ENCODE measurements at places on chromosomes 2 and 18.

DNA sequence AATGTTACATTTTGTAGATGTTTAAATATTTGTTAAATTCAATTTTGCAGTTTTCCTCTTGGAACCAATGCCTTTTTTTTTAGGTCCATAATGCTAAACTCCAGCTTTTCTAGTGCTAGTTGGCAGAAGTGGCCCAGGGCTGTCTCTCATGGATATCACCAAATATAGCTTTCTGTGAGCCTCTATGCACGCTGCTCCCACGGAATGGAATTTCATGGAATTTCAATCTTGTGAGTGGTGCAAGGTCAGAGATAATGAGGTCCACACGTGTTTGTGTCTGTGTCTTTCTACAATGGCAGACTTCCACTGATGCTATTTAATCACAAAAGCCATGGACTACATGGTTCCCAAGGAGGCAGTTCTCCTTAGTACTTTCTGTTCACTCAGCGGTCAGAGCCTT lies 191.5 kb upstream of the PARD3B start:
- DNase-seq: no peak

GRCh38 chr18:2948038-2948437 lies 64.9 kb downstream of the LPIN2 start:
- DNase-seq: no peak

DNA sequence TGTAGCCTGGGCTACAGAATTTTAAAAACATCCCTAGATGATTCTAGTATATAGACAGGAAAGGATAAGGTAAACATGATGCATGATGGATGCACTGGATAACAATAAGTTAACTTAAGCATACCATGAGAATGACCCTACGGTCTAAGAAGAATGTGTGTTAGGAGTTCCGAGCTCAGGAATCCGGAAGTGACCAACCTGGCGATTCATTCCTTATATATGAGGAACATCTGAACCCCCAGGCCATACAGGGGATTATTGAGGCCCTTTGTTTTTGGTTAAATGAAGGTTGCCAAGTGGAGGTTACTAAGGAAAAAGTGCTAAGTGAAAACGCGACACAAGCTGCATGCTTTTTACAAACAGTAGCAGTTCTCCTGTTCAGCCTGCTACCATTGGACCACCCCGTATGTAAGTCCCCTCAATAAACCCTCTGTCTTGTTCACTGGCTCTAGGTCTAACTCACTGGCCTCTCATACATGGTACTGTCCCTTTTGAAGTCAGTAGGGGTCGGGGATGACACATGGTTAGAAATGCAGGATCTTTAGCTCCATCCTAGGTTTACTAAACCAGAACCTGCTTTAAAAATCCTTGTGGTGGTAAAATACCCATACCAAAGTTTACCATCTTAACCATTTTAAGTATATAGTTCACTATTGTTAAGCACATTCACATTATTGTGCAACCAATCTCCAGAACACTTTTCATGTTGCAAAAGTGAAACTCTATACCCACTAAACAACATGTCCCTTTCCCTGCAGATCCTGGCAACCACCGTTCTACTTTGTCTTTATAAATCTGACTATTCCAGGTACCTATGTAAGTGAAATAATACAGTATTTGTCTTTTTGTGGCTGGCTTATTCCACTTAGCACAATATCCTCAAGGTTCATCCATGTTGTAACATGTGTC lies 111.0 kb upstream of the MAP4K3 start:
- DNase-seq: no peak

- DNase-seq: no peak
These were observed 82.1 kb downstream of the ZBTB7C start for GRCh38 chr18:48326901-48327675.
